Esophagus squamous epithelium (tissue), 5 donors: ENCODE measurements at places on chromosomes 7 and 10.

GRCh38 chr10:4008676-4009382 lies 223.8 kb upstream of the KLF6 start:
- DNase-seq: no peak

GRCh38 chr10:24771943-24772694 lies 48.4 kb upstream of the ARHGAP21 start:
- DNase-seq: no peak

- no peak for DNase-seq
Observed at GRCh38 chr10:59360605-59361405, 1.5 kb downstream of the FAM13C start.

DNA sequence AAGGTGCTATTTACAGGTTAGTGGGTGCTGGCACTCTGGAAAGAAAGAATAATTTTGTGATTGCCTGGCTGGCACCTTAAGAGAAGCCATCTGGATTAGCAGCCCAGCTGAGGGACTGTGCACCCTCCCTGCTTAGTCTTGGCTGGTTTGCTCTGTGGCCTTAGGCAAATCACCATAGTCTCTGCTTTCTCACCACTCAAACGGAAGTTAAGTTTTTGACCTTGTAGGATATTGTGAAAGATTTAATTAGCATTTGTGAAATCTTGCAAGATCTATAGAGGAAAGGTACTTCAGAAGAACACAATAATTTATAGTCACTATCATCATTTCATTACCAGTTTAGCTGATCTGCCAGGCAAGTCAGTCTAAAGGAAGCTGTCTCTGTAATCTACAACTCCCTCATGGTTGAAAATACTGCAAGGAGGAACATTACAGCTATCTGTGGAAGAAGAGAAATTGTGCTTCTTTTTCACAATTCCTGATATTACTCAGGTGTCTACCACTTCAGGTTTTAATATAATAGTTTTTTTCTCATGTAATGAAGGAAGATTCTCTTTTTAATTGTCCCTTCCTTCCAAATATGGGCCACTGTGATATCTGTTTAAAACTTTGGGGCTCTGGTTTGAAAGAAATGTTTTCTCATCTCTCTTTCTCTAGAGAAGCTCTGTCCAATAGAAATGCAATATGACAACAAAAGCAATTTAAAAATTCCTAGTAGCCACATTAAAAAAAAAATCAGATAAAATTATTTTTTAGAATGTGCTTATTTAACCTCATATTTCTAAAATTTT lies 219.6 kb downstream of the PTEN start:
- no peak for DNase-seq

DNA sequence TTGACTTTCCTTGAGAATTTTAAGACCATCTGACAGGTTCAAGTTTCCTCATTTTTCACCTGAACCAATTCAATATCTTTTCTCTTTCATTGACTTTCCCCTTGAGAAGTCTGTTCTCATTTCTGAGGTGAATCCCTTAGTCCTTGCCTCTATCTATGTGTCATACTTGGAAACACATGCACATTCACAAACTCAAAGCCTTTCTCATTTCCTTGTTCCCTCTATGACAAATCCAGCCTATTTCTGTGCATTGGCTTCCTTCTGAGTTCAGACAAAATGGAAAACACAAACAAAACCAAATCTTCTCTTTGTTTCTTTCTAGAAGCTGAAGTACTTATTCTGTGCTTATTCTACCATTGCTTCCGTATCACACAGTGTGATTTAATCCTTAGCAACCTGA lies 13.8 kb downstream of the PTTG1IP2 start:
- no peak for DNase-seq

GRCh38 chr10:44051091-44051490 lies 333.8 kb downstream of the CXCL12 start:
- no peak for DNase-seq

DNA sequence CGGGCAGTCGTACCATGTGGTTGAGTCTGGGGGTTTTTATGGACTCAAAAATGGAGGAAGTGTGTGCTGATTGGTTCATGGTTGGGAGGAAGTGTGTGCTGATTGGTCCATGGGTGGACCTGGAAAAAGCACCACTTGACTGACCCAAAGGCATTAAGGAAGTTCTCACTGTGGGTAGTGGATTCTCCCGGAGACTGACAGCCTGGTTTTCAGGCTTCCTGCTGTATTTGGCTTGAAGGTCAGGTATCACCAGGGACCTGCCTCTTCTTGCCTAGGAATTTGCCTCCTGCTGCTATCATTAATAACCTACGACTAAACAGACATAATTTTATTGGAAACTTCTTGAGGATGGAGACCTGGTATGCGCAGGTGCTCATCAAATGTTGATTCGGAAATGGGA lies 268.8 kb upstream of the LRGUK start:
- no peak for DNase-seq

DNA sequence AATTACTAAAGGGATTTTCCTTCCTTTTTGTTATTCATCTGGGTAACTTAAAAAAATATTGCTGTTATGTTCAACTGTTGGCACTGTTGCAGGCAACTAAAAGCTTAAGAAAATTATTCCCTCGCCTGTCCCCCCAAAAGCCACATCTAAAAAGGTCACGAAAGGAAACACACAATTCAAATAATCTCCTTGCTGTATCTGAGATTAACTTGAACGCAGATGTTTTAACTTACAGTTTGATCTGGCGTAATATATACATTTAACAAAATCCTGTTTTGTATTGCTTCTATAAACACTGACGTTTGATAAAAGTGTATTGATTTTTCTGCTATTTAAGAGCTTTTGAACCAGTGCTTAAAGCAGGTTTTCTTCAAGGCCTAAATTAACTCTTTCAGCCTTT lies 432.1 kb downstream of the SUGCT start:
- no peak for DNase-seq

GRCh38 chr7:85230623-85231022 lies 43.8 kb upstream of the SEMA3D start:
- DNase-seq: no peak

GRCh38 chr7:45625067-45625466 lies 50.9 kb downstream of the ADCY1 start:
- DNase-seq: no peak

DNA sequence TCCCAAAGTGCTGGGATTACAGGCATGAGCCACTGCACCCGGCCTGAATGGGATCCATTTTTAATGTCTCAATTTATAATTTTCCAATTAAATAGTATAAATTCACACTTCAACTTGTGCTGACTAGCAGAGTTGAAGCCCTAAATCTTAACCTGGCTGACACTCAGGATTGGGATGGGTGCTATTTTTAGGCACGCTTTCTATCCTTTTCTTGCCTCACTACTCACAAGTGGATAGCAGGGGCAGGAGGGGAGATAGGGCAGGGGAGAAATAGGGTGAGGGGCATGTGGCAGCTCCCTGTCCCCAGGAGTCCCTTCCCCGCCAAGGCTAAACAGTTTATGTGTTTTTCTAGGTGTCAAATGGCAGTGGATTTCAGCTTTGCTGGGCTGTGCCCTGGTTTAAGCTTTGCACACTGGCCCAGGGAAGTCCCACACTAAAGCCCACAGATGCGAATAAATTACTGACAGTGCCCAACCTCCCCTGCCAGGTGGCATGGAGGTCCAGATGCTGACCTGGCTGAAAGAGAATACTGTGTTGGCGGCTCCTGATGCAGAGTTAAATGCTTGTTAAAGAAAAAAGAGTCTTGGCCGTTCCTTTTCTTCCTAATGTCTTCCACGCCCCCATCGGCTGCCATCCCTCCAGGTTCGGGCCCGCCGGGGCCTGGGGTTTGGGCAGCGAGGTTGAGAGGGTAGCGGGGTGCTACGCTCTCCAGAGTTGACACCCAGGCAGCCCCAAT lies 36.2 kb upstream of the EFCAB10 start:
- DNase-seq: no peak

DNA sequence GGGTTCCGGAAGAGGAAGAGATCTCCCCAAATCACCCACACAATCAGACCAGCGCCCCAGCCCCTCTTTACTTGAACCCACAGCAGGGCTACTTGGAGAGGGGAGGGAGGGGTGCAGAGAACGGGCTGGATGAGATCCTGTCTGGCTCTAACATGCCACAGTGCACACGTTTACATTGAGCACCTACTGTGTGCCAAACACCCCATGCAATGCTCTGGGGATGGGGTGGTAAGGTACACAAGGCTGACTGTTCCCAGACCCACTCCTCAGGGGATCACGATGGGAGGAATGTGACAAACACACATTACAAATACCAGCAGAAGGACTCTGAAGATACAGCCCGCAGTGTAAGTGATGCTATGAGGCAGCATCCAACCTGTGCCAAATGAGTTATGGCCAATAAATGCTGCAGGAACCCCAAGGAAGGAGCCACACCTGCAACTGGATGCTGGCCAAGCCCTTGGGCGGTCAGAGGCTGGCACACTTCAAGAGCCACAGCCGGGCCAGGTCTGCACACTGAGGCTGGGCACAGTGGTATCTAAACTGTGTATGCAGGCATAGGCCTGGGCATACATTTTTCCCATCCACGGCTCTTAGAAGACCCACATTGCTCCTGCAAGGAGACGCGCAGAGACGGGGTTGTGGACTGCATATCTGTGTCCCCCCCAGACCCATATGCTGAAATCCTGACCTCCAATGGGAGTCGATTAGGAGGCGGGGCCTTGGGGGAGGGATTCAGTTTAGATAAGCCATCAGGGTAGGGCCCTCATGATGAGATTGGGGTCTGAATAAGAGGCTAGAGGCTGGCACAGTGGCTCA lies 6.4 kb downstream of the SPOCK2 start:
- no peak for DNase-seq

- DNase-seq: no peak
Observed at GRCh38 chr10:73910401-73910763, 550 bp upstream of the PLAU start.

DNA sequence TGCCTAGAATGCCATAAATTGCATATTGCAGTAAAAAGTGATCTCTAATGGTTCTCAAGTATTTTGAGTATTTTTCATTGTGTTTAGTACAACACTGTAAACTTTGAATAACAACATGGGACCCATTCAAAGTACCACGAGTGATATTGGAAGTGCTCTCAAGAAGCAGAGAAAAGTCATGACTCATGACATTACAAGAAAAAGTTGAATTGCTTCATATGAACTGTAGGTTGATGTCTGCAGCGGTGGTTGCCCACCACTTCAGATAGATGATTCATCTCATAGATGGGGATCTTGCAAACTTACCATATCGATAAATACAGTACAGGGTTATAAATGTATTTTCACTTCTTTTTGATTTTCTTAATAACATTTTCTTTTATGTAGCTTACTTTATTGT lies 33.9 kb downstream of the ENTPD1 start:
- no peak for DNase-seq

GRCh38 chr10:92732958-92733357 lies 43.2 kb downstream of the HHEX start:
- no peak for DNase-seq

DNA sequence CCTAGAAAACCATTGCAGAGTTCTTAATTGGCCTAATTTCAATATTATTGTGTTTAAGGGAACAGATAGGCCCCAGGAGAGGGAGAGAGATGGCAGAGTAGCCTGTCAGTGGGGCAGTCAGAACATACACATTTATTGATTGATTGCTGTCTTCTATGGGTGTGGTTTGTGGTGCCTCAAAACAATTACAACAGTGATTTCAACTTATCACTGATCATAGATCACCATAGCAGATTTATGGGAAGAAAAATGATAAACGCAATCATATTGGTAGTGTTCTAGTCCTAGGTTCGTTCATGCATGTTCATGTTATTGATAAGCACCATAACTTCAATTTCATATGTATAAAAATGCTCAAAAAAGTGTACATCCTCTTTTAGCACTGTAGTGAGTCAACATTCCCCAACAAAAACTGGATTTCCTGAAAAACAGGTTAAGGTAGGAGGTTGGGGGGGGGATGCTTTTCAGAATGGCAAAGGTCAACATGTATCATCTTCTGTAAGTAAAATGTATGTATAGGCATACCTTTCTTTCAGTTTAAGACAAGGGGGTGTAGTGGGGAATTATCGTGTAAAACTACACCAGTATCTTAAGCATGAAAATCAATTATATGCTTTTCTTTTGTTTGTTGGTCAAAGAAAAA lies 1.1 kb upstream of the TNKS2 start:
- DNase-seq: no peak
